ENCODE measurements at places on chromosomes 13 and 19. TPM values are rescaled to one million over a fixed set of nuclear protein-coding genes. Genes with fewer than 3 reads are reported as not detected.

DNA sequence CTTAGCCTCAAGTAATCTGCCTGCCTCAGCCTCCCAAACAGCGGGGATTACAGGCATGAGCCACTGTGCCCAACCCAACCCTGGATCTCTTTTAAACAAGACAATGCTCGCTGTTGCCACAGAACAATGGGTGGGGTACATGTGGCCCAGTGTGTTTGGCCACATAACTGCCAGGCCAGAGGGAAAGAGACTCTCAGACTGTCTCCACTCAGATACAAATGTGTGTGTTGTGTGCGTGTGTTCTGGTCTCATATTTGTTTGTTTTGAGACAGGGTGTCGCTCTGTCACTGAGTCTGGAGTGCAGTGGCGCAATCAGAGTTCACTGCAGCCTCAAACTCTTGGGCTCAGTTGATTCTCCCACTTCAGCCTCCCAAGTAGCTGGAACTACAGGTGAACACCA, 25.8 kb downstream of the LDLR start:
- DNase-seq, result no peak

DNA sequence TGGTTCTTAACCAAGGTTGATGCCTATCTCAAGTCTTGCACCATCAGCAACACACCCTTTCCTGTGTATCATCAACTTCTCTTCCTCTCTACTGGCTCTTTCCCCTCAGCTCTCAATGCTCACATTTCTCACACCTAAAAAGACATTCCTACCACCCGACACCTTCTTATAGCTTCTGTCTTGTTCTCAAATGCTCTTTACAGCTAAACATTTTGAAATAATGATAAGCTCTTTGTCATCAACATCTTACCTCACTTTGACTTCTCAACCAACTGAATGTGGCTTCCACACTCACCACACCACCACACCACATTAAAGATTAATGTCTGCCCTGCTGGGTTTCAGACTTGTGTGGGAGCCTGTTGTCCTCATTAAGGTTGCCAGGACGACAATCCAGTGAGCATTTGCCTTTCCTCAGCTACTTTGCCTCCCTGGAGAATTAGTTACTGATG, 67.8 kb downstream of the RXFP2 start:
- peak; percentile 5 for DNase-seq

DNA sequence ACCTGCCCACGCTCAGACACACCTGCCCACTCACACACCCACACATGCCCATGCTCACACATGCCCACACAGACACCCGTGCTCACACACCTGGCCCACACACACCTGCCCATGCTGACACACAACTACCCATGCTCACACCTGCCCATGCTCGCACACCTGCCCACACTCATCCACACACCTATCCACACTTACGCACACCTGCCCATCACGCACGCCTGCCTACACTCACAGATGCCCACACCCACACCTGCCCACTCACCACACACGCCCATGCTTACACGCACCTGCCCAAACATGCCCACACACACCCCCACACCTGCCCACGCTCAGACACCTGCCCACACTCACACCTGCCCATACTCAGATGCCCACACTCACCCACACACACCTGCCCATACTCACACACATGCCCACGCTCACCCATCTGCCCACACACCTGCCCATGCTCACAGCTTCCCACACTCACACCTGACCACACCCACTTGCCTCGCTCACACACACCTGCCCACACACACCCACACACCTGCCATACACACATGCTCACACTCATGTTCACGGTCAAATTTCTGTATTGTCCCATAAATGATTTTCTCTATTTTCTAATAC, 15.6 kb downstream of the IL17D start:
- DNase-seq, result no peak

The TSEN34 gene
- 73.5 TPM for polyA plus RNA-seq
